ENCODE measurements at places on chromosomes 12 and 14.

DNA sequence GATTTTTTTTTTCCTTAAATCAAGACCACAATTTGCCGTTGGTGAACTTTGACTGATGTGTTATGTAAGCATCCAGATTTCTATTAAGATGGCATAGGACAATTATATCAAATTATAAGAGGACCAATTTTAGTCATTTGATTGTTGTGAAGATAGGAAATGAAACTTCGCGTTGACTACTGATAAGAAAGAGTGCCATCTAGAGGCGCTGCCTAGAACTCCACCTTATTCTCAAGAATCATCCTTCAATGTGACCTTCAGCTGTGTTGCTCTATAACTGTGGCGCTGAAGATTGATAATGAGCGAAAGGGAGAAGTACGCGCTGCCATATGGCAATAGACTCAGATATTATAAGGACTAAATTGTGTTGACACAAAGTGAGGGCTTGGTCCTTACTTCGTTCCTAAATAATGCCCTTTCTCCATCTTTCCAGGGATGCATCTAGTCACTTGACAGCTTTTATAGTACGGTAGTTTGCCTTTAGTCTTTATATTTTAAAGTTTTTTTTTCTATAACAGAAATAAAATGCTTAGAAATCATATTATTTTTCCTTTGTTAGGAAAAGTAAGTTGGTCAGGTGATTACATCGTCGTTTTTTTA lies 350.8 kb upstream of the STXBP6 start:
- peak; percentile 8 for DNase-seq

GRCh38 chr12:42698213-42698612 lies 108.7 kb upstream of the PRICKLE1 start:
- no peak for DNase-seq

DNA sequence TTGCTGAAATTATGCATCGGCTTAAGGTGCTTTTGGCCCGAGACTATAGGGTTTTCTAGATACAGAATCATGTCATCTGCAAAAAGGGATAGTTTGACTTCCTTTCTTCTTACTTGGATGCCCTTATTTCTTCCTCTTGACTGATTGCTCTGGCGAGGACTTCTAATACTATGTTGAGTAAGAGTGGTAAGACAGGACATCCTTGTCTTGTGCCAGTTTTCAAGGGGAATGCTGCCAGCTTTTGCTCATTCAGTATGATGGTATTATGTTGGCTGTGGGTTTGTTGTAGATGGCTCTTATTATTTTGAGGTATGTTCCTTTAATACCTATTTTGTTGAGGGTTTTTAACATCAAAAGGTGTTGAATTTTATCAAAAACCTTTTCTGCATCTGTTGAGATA lies 8.3 kb downstream of the BMAL2 start:
- no peak for DNase-seq

GRCh38 chr12:5621329-5621728 lies 189.4 kb downstream of the NTF3 start:
- DNase-seq: no peak

DNA sequence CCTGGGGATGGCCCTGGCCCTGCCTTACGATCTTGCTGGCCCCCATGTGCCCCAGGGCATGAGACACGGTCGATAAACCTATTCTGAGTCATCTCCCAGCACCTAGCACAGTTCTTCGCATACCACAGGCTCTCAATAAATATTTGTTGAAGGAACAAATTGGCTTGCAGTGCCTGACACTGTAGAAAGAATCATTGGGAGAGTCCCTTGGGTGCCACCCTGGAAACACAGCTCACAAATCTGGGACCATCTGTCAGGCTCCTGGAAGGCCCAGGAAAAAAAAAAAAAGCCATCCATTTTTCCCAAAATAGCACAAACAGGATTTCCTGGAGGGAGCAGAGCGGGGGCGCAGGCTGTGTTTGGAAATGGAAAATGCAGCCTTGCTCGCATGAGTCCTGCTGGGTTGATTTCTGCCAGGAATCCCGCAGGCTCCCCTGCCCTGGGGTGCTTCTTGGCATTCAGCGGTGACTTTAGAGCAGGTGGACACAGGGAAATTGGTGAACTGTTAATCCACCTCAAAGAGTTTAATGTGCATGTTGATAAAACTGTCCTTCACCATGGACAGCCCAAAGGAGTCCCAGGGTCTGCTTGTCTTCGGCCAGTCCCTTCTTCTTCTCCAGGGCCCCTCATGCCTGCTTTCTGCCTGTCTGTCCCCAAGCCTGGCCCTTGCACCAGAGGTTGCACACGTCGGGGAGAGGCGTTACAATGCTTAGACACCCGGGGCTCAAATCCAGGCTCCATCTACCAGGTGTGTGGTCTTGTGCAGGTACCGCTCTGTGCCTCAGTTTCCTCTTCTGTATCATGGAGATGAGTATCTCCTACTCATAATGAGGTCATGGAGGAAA lies 106.1 kb upstream of the RFLNA start:
- no peak for DNase-seq

- no peak for DNase-seq
These were observed 213.4 kb downstream of the EGLN3 start for GRCh38 chr14:33737446-33737845.

DNA sequence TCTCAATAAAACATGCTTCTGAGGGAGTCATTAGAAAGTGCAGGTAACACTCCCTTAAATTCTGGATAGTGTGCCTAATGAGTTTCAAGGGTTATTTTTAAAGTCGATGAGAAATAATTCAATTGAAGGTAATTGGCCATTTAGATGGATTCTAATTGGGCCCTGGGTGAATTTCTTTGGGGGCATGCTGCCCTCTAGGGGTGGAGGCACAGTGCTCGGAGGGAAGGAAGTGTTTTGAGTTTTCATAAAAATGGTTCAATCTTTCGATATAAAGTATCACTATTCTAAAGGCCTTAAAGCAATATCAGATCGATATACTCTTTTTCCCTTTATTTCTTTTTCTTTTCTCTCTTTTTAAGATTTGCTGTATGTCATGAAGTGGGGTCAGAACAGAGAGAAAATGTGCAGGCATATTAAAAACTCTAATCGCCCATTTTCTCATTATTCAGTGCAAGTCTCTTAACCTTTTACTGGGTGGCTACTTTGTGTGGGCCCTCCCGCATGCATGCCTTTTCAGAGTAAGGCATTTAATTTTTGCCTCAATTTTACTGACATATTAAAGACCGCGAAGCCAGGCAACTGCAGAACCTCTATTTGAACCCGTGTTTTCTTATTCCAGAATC lies 25.5 kb downstream of the NKX2-8 start:
- DNase-seq: peak; percentile 18

DNA sequence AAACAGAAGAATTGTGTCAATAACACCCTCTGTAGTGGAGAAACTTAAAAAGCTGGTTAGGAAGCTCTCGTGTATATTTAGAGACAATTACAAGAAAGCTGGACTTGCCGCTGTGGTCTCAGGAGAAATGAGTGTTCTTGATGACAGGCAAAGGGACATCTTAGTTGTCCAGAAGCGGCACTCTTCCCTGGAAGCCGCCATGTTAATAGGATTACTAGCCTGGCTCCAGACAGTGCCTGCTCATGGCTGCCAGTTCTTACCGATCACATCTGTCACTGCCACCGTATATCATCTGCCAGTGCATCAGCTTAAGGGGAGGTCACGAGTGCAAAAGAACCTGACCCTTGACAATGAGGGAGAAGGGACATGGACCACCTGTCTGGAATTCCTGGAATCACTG lies 48.9 kb downstream of the C14orf132 start:
- DNase-seq: no peak
